ENCODE measurements at places on chromosomes 4 and X. TPM values are rescaled to one million over a fixed set of nuclear protein-coding genes. Genes with fewer than 3 reads are reported as not detected.

Gene LDB2
- not detected for total RNA-seq

Gene FAM149A
- 1.3 TPM for total RNA-seq

Gene CYSLTR1
- total RNA-seq = not detected

Gene GSX2
- not detected for total RNA-seq

Gene LRRC66
- total RNA-seq = 0.12 TPM

Gene ZFYVE28
- 2.8 TPM for total RNA-seq

Gene CCNI
- total RNA-seq = 54.6 TPM

Gene GPR101
- total RNA-seq = not detected

Gene HPSE
- total RNA-seq = 1.5 TPM
